Fibroblast of gingiva (primary cell): ENCODE measurements at places on chromosomes 2 and 18.
A peak's percentile ranks its signal among the peaks of the same experiment; 100 is the strongest.

DNA sequence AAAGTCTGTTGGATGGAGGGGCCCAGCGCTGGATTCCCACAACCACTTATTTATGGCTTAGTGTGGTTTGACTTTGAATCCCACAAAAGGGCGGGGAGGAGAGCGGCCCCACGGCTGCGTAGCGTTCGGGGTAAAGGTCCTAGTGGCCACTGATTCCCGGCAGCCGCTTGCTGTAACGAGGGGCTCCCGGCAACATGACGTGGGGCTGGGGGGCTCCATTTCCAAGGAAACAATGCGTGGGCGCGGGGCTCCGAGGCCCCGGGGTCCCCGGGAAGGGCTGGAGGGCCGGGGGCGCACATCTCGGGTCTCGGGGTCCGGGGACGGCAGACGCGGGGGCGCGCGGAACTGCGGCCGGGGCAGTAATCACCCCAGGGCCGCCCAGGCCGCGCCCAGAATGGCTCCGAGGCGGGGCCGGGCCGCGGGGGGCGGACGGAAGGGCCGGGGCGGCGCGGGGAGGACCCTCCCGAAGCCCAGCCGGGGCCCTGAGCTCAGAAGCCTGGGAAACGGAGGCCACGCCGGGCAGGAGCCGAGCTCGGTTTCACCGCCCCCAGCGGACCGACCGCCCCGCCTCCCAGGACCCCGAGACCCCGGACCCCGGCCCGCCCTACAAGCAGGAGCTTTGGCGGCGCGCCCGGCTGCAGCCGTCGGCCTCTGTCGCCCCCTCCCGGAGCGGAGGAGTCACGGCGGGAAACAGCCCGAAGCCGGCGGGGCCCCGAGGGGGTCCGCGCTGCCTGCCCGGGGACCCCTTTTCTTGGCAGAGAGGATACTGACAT is 11.9 kb upstream of the MLPH start:
- DNase-seq, result peak; percentile 84

DNA sequence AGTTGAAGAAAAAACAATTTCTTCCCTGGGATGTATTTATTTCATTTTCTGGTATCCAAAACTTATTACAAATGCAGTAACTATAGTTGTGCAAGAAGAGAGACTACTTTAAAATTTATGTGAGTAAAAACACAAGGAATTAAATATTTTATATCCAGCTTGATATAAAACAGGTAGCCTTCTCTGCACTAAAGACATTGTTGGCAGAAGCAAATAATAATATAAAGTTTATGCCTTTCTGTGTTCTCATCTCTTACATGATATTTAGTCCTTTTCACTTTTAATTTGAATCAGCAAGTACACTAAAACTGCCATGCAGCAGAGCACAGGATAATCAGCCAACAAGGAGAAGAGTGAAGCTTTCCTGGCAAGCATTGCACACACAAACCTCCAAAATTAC is 352.7 kb downstream of the ARL6IP6 start:
- DNase-seq, result no peak

DNA sequence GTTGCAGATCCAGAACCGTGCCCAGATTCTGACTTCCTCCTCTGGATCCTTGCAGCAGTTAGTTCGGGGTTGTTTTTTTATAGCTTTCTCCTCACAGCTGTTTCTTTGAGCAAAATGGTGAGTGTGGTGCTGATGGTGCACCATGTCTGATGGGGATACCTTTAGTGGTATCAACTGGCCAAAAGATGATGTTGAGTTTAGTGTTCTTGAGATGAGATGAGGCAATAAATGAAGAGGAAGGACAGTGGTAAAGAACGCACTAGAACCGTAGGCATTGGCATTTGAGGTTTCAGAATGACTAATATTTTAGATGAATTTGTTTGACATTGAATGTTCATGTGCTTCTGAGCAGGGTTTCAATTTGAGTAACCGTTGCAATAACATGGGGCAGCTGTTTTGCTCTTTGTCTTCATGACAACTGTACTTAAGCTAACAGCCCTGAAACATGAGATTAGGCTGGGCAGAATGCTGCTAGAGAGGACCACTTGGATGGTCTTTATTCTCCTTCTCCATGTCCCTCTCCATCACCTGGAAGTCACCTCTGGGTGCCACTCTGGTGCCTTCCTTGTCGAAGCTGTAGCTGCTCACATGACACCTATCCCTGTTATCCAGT is 3.9 kb downstream of the CTLA4 start:
- DNase-seq, result no peak

DNA sequence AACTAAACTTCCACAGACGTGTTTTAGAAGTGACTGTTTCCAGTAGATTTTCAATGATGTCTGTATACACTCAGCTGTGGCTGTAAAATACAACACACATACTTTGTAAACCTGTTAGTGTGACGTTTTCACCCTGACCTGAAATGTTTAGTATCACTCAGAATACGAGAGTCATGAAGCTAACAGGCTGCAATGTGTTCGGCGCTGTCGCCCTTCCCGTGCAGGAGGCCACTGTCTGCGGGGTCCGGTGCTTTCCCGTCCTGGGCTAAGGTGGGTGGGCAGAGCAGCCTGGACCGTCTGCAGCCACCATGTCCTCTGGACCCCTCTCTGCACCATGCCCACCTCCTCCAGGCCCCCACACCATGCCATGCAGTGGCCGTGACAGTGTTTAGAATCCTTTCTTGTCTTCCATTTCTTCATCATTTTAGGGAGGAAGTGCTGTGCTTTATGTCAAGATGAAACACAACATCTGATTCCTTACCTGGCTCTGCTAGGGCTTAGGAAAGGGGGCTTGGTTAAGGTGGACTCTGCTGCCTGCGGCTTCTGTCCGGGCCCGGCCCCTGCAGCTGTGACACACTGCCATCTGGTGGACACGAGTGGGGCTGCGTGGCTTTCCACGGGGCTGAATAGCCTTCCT is 53.8 kb upstream of the RBM44 start:
- DNase-seq, result peak; percentile 38

DNA sequence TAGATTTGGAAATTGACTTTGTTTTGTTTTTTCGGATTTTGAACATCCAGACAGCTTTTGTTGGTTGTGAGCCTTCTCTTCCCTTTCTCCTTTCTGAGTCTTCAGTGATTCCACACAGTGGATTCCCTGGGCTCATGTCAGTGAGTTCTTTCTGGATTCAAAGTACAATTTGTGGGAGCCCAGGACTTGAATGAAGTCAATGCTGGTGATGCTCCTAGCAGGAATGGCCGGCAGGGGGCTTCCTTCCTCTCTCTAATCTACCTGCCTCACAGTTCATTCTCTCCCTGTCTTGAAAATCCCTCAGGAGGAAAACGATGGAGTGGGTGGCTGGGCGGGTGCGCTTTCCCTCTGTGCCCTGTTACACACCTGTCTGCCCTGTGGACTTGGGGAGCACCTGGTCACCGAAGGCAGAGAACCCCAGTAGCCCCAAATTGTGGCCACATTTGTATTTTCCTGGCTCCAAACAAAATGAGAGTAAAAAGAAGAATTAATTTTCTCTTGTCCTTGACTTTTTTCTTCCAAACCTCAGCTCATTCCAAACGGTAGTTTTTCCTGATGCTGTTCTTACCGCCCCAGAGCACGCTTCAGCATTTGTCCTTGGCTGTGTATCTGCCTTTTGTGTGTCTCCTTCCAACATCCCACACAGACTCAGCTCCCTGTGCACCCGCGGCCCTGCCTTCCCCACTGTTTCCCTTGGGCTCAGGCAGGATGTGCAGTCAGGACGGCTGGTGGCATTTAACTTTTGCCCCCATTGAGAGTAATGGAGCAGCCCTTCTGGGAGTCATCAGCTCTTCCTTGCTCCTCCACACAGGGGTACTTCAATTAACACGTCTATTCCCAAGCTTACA is 86.6 kb downstream of the MARCO start:
- DNase-seq, result no peak

DNA sequence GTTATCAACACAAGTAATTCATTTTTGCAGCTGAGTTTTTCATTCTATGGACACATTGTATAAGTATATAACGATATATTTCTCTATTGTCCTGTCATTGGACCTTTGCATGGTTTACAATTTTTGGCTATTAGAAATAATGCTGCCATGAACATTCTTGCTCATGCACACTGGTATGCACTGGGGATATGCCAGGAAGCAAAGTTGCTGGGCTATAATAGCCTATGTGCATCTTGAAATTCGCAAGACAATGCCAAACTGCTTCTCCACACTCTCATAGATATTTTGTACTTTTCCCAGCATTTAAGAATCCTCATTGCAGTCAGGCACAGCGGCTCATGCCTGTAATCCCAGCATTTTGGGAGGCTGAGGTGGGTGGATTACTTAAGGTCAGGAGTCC is 852.6 kb upstream of the ID2 start:
- DNase-seq, result peak; percentile 16

DNA sequence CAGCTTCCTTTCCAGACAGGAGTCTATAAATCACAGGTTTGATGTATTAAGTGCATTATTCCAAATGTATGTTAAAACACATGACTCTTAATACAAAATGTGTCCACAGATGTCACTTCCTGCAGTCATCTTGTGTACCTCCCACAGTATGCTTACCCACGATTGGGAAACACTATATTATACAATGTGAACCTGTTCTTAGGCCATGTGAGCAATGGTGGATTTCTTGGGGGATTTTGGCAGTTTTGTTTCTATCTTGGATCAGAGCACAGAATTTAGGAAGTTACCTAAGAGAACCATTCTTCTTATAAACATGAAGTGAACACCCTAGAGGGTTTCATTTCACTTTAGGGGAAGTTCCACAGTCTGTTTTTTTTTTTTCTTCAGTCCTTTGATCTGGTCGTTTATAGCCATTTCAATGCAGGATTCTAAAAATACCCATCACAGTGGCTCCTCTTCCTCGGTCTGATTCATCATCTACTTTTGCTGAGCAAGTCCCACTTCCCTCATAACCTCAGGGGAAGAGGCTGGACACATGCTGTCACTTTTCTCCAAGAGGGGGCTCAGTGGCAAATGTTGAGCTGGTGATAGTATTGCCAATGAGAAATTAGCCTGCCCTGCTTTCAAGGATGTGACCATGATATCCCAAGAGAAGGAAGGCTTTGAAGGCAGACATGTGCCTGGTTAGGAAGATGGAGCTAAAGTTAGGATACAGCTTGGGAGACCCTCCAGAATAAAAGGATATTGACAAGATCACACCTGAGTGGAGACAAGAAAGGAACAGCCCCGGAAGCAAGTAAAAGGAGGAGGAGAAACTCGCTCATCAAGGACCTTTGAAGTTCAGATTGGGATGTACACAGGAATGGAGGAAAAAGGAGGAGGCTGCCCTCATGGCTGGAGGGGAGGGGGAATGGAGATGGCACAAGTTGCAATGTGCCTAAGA is 22.6 kb downstream of the PLEK start:
- DNase-seq, result no peak

GRCh38 chr18:60404486-60405085 is 32.0 kb upstream of the MC4R start:
- DNase-seq, result no peak

DNA sequence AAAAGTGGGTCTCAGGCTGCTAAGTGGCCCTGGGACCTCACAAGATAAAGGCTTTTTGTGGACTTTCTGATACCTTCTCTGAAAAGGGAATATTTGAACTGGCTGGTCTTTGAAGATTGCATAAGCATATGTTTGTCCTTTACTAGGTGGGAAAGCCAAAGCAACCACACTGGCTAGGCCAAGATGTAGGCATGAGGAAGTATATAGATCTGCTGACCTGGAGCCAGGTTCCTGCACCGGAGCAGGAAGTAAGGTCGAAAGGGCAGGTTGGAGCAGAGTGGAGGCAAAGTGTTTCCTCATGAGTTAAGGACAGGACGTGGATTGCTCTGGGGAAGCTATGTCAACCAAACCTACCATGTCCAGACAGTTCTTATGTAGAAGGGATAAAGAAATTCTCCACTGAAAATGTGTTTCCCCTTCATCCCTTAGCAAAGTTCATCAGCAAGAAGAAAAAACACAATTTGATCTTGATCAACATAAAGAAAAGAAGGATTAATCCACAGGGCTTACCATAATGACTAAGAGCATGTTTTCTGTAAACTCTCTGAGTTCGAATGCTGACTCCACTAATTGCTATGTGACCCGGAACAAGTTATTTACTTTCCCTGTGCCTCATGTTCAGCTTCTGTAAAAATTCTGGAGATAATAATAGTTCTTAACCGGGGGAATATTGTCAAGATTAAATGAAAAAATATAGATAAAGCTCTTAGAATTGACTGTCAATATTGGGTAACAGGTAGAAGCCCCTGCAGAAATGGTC is 156.1 kb upstream of the SRD5A2 start:
- no peak for DNase-seq

- no peak for DNase-seq
Observed at GRCh38 chr2:53312721-53313120, 454.9 kb upstream of the CHAC2 start.

DNA sequence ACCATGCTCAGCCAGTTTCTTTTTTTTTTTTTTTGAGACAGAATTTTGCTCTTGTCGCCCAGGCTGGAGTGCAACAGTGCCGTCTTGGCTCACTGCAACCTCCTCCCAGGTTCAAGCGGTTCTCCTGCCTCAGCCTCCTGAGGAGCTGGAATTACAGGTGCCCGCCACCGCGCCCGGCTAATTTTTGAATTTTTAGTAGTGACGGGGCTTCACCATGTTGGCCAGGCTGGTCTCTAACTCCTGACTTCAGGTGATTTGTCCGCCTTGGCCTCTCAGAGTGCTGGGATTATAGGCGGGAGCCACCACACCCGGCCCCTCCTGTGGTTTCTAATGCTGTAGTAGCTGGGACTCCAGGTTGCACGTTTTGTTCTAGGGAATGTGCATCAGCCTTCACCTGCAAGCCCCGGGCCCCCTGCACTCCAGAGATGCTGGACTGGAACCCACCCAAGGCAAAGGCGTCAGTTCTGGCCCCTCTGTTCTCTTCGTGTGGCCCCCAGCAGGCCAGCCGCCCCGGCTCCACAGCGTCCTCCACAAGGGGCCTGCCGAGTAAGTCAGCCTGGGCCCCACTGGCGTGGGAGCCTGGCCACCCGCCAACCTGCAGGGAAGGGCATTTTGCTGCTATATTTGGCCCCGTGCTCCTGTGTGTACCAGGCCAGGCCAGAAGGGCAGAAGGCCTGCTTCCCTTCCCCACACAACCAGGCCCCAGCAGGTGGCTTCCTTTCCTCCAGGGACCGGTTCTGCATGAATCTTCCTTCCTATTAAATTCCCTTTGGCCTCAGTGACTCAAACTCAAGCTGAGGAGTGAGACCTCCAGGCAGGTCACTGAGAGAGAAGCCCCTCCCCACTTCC is 25.7 kb upstream of the B3GNT7 start:
- DNase-seq, result no peak

GRCh38 chr2:148507970-148508369 is 136.6 kb upstream of the EPC2 start:
- DNase-seq, result no peak

DNA sequence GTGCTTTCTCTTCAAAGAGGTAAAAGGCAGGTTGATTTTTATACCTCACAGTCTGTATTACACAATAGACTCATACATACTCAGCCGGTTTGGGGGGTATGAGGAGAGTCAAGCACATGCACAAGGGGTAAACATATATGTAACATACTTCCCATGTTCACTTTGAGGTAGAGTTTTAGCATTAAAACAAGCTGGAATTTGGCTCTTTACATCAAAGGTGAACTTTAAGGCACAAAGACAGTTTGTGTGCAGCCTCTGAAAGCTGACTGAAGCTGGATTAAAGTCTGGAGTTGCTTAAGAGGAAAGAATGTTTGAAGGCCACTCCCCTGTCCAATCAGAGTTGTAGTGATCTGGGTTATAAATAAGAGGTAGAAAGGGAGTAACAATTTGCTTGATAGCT is 282.0 kb downstream of the DPP10 start:
- DNase-seq, result no peak

GRCh38 chr2:211103989-211104388 is 547.6 kb downstream of the CPS1 start:
- no peak for DNase-seq

GRCh38 chr18:5164903-5165302 is 32.2 kb downstream of the AKAIN1 start:
- DNase-seq, result no peak
